Adrenal gland (tissue), 19 donors: ENCODE measurements at places on chromosomes 12 and 14. TPM values are rescaled to one million over a fixed set of nuclear protein-coding genes. Genes with fewer than 3 reads are reported as not detected.
A peak's percentile ranks its signal among the peaks of the same experiment; 100 is the strongest.

PLEKHD1 gene
- total RNA-seq, result 0.14 TPM

HCAR2 gene
- total RNA-seq, result 0.14 TPM

FOXN4 gene
- total RNA-seq, result not detected

TMEM121 gene
- 1.7 TPM for total RNA-seq

GRCh38 chr14:67221982-67222328 is 19.3 kb upstream of the PALS1 start:
- H3K27ac ChIP-seq, result no peak overlapping the region
- no peaks in the 10 kb centered on the region for H3K27me3 ChIP-seq
- no peaks in the 10 kb centered on the region for H3K4me1 ChIP-seq
- DNase-seq, result no peak
- H3K36me3 ChIP-seq, result no peaks in the 10 kb centered on the region

DNA sequence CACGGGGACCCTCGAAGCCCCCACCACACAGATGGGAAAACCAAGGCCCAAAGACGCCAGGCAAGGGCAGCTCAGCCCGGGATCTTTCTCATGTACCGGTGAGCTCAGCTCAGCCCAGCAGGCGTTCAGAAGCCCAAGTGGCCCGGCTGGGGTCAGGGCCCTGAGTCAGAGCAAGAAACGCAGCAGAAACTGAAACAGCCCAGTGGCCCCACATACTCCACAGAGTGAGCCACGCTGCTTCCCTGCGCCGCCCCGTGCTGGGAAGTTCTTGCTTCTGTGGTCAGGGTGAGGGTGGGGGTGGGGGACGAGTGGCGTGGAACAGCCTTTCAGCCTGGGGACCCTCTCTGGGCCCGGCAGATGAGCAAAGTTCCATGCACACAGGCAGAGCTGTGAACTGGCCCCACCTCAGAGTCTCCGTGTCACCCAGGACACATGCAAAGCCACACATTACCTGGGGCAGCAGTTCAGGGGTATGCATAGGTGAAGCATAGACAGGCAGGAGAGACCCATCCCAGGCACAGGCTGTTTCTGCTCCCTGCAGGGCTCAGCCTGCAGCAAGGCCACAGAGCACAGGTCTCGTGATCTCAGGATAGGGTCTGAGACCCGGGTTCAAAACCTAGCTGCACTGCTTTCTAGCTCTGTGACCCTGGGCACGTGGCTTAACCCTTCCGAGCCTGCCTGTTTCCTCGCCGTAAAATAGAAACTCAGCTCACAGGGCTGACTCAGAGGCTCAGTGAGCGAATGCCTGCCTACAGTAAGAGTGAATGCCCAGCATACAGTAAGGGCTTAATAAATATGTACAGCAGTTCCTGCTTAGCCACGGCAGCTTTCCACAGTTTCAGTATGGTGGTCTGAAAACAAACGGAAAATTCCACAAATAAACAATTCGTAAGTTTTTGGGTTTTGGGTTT is 21.6 kb downstream of the NCOR2 start:
- H3K27me3 ChIP-seq, result no peaks in the 10 kb centered on the region
- no peaks in the 10 kb centered on the region for H3K36me3 ChIP-seq

- H3K36me3 ChIP-seq, result no peaks in the 10 kb centered on the region
- H3K27ac ChIP-seq, result no peak overlapping the region
- H3K4me3 ChIP-seq, result no peak overlapping the region
Measured at GRCh38 chr14:68665792-68666204, 127.1 kb downstream of the ZFP36L1 start.

DNA sequence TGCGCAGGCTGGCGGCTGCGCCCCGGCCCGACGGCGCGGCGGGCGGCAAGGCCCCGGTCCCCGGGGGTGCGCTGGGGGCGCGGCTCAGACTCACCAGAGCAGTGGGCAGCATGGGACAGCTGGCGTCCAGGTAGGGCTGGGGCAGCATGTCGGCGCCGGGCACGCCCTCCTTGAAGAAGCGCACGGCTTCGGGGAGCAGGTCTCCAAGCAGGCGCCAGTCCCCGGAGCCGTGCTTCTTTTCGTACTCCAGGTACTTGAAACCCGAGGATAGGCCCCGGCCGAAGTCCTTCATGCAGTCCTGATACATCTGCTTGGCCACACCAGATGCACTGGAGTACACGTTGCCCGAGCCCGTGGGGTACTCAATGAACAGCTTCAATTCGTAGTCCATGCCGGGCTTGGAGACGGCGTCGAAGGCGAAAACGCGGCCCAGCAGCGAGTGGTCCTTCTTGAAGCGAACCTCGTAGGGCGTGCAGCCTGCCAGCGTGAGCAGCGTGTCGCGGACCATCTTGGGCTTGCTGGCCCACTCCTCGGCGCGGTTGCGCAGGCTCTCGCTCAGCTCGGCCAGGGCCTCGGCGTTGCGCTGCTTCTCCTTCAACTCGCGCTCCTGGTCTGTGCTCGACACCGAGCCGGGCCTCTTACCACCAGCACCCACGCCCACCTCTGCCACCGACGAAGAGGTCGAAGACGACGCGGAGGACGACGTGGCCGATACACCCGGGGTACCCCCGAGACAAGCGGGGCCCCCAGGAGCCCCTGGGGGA is 2.2 kb downstream of the IRF2BPL start:
- H3K4me3 ChIP-seq, result peak overlapping the region; percentile 54
- peak overlapping the region; percentile 99 for H3K27ac ChIP-seq
- peak; percentile 49 for DNase-seq
- peaks cover 41% of the 10 kb centered on the region for H3K4me1 ChIP-seq

DNA sequence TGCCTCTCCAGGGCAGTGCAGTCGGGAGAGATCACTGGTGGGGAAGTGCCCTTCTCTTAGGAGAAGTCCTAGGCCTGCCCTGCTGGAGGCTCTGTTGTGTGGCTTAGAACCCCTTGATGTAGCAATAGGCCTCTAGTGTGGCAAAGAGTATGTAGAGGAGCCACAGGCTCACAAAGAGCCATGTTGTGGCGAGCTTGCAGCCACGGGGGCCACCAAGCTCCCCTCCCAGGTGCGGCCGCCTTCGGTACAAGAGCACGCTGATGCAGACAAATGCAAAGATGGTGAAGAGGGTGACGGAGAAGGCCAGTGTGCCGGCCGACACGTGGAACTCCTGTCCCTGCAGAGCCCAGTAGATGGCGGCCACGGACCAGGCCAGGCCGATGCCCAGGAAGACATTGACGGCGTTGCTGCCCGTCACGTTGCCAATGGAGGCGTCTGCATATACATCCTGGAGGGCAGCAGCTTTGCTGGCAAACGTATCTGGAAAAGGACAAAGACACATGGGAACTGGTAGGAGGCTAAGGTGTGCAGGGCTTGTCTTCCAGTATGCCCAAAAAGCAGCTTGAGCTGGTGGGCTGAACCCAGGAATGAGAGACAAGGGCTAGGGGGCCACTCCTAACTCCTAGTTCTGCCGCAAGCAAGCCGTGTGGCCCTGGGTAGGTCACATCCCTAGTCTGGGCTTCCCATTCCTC is 142.8 kb downstream of the SLC8A3 start:
- DNase-seq, result peak; percentile 72
- no peaks in the 10 kb centered on the region for H3K4me1 ChIP-seq
- no peaks in the 10 kb centered on the region for H3K27me3 ChIP-seq
- H3K36me3 ChIP-seq, result no peaks in the 10 kb centered on the region
- H3K4me3 ChIP-seq, result no peak overlapping the region

DNA sequence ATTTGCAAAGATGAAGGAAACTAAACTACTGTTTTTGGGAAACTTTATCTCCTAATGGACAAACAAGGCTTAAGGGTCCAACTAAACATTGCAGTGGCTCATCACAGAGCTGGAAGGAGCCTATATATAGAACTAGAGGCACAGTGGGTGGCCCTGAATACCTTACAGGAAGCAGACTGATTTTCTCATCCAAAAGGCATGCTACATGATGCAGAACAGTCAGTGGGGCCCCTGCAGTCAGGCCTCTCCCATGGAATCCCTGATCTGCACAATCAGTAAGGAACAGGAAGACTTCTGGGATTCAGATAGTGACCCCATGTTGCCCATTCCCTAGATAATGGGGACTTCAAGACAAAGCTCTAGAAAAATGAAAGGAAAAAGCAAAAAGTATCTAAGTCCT is 1.9 kb upstream of the LLPH start:
- H3K36me3 ChIP-seq, result peaks cover 4% of the 10 kb centered on the region
- H3K4me1 ChIP-seq, result peaks cover 20% of the 10 kb centered on the region
- no peaks in the 10 kb centered on the region for H3K27me3 ChIP-seq
- no peak overlapping the region for H3K27ac ChIP-seq
- DNase-seq, result no peak

DNA sequence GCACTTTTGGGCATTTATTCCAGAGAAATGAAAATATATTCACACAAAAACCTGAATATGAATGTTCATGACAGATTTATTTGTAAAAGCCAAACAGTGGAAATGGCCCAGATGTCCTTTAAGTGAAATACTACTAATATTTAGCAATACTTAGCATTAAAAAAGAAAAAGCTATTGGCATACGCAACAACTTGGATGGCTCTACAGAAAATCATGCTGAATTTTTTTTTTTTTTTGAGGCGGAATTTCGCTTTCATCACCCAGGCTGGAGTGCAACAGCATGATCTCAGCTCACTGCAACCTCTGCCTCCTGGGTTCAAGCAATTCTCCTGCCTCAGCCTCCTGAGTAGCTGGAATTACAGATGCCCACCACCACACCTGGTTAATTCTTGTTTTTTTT is 24.1 kb downstream of the FGD6 start:
- H3K27ac ChIP-seq, result no peak overlapping the region
- no peak overlapping the region for H3K4me3 ChIP-seq
- DNase-seq, result no peak
- H3K4me1 ChIP-seq, result peaks cover 8% of the 10 kb centered on the region
- H3K36me3 ChIP-seq, result no peaks in the 10 kb centered on the region
- no peaks in the 10 kb centered on the region for H3K27me3 ChIP-seq

GRCh38 chr14:74978416-74978947 is 23.1 kb upstream of the PGF start:
- H3K4me1 ChIP-seq, result no peaks in the 10 kb centered on the region
- H3K4me3 ChIP-seq, result no peak overlapping the region
- no peak overlapping the region for H3K27ac ChIP-seq
- no peaks in the 10 kb centered on the region for H3K27me3 ChIP-seq

- H3K4me3 ChIP-seq, result no peak overlapping the region
- H3K36me3 ChIP-seq, result no peaks in the 10 kb centered on the region
- H3K27ac ChIP-seq, result no peak overlapping the region
- H3K27me3 ChIP-seq, result no peaks in the 10 kb centered on the region
- H3K4me1 ChIP-seq, result no peaks in the 10 kb centered on the region
- DNase-seq, result no peak
Measured at GRCh38 chr12:40947797-40948196, 240.3 kb upstream of the PDZRN4 start.

DNA sequence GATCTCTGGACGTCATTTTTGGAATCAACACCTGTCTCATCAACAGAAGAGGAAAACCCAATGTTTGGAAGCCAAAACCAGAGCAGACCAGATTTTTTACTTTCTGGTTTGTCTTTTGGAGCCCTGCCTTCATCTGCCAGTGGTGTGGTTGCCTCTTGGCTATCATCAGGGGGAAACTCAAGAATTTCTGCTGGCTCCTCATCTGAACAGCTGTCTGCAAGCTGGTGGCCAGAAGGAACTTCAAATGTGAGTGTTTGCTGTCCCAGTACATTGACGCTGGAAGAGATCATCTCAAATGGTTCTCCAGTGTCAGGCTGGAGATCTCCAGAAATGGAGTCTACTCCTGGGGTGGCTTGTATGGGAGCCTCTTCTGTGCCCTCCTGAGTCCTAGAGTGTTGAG is 13.8 kb downstream of the PLD4 start:
- H3K4me3 ChIP-seq, result no peak overlapping the region
- no peak for DNase-seq
- no peaks in the 10 kb centered on the region for H3K27me3 ChIP-seq
- H3K4me1 ChIP-seq, result no peaks in the 10 kb centered on the region

DNA sequence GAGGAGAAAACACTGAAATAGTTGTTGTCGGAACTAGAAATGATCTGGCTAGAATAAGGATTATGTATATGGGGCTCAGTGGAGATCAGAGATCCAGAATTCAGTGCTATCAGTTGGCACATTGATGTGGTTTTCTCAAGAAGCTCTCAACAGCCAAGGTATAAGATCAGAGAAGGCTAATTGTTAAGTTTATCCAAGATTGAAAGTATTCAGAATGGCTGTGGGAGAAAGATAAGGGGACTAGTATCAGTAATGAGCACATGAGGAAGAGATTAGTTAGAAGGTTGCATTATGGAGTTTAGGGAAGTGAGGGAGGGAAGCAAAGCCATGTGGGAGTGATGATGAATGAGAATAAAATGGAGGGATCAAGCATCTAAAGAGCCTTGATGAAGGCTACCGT is 128.1 kb upstream of the MIS18BP1 start:
- no peaks in the 10 kb centered on the region for H3K4me1 ChIP-seq
- H3K27ac ChIP-seq, result no peak overlapping the region
- H3K27me3 ChIP-seq, result no peaks in the 10 kb centered on the region
- DNase-seq, result no peak
